Mesangial cell (primary cell): ENCODE measurements at places on chromosomes 2 and 18. TPM values are rescaled to one million over a fixed set of nuclear protein-coding genes. Genes with fewer than 3 reads are reported as not detected.

Gene SLC30A3
- under 0.01 TPM in 1 of 2 replicates, not detected in the other for total RNA-seq

Gene RGPD4
- not detected in 2 replicates for total RNA-seq

Gene RGPD8
- total RNA-seq = 1.1 and 2.8 TPM in 2 replicates

Gene CDK15
- total RNA-seq = 1.8 and 5.7 TPM in 2 replicates

Gene TCF4
- total RNA-seq = 14.2 and 19.0 TPM in 2 replicates

Gene UGT1A10
- not detected in 2 replicates for total RNA-seq

Gene CNRIP1
- 15.1 and 38.0 TPM in 2 replicates for total RNA-seq

Gene REG3G
- total RNA-seq = not detected in 2 replicates

Gene CCDC142
- total RNA-seq = 6.0 and 9.5 TPM in 2 replicates

Gene CFAP65
- 0.13 TPM in 1 of 2 replicates, not detected in the other for total RNA-seq

Gene ACADL
- total RNA-seq = 0.51 TPM in 1 of 2 replicates, not detected in the other

Gene BOK
- total RNA-seq = 77.7 and 133 TPM in 2 replicates

Gene HRH4
- not detected in 2 replicates for total RNA-seq

Gene DPYSL5
- 0.16 TPM in 1 of 2 replicates, not detected in the other for total RNA-seq
